ENCODE measurements at places on chromosomes 6 and 20.

DNA sequence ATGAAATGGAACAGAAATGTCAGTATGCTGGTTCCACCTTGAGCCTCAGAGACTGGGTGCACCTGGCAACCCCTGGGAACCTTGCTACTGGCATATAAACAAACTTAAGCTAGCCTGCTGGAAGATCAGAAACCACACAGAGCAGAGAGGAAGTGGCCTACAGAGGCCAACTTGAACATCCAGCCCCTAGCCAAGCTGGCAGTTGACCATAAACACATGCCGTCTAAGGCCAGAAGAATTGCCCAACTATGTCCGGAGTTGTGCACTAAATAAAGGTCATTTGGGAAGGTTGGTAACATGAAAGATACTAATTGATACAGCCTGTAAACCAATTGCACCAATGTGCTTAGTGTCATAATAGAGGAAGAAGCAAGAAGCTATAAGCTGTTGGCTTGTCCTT is 266.6 kb upstream of the BTBD3 start:
- no peak for DNase-seq

DNA sequence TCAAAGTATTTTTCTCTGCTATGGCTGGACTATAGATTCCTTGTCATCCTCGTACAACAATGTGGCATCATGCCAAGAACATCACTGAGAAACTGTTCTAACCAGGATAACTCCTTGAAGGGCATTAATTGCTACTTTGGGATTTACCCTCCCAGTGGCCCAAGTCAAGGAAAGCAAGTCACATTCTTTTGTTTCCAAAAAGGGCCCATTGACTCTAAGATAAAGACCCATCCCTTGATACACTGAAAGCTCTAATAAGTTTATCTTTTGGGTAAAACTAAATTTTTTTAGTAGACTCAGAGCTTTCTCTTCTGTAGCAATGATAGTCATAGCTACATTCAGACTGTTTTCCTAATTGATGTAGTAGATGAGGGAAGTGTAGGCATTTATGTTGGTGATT is at the start of gene OR2J3:
OR2J3 (plus strand) TSS at position 301 of the 400 bp plus-strand sequence. CDS start 3,833 bp downstream, outside the sequence.
- no peak for DNase-seq

- DNase-seq: no peak
Observed at GRCh38 chr20:52972190-52972937, at the start of gene TSHZ2. TSHZ2 (plus strand) TSS chr20:52972358; CDS start chr20:52973294, 936 bp downstream.

DNA sequence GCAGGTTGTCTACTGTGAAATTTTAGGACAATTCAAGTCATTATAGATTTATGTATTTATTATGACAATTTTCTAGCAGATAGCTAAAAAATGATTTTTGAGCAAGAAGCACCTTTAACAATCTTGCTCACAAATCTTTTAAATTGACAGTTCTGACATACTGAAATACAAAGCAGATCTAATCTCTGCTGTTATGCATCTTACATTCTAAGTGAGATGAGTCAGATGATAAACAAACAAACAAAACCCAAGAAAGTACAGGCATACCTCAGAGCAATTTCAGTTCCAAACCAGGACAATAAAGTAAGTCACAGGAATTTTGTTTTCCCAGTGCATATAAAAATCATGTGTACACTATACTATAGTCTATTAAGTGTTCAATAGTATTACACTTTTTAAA is 430.7 kb upstream of the PTCHD4 start:
- DNase-seq: no peak
